ENCODE measurements at places on chromosomes 2 and 18.

DNA sequence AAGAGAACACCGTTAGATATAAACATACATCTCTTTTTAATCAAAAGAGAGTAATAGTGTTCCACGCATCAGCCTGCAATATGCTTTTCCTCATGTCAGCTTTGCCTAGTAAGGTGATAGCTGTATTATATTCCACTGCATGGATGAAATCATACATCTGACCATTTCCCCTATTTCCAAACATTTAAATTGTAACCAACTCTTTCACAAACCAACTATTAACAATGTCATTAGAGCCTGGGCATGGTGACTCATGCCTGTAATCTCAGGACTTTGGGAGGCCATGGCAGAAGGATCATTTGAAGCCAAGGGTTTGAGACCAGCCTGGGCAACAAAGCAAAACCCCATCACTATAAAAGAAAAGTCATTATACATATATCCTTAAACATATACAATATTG lies 284.8 kb downstream of the BCL11A start:
- no peak for DNase-seq

DNA sequence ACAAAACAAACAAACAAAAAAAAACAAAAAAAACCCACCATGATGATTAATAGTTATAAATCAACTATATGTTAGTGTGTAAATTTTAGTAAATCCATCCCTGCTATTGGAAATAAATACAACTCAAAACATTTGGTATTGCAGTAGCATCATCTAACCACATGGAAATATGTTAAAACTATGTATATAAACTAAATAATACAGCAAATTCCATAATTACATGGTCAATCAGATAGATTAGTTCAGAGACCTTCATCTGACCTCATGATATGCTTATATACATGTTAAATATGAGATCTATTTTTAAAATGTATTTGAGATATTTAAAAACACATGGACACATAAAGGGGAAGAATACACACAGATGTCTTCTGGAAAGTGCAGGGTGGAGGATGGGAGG lies 384.2 kb downstream of the TMX3 start:
- DNase-seq: no peak

- no peak for DNase-seq
Measured at GRCh38 chr2:218387369-218388194, 5.5 kb downstream of the SLC11A1 start.

- DNase-seq: no peak
Measured at GRCh38 chr2:185221-185620, 78.6 kb downstream of the SH3YL1 start.

GRCh38 chr2:129731907-129732629 lies 247.4 kb upstream of the RAB6C start:
- DNase-seq: no peak

GRCh38 chr2:166360906-166361305 lies 14.8 kb downstream of the SCN9A start:
- no peak for DNase-seq

DNA sequence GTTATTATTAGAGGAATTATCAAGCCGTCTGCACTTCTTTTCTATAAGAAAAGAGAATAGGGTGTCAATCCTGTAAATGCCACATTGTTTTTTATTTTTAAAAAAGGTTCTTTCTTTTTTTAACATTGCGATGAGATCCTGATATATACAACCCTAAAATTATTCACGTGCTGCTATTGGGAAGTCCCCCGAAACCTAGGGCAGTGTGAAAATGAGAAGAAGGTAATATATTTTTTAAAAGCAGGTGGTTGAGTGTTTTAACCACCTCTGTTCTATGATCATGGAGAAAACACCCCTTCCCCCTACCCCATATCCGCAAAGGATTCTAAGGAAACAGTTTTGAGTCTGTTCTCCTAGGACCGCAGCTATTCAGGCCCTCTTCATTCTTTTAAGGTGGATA lies 94.5 kb upstream of the KLHL14 start:
- no peak for DNase-seq

DNA sequence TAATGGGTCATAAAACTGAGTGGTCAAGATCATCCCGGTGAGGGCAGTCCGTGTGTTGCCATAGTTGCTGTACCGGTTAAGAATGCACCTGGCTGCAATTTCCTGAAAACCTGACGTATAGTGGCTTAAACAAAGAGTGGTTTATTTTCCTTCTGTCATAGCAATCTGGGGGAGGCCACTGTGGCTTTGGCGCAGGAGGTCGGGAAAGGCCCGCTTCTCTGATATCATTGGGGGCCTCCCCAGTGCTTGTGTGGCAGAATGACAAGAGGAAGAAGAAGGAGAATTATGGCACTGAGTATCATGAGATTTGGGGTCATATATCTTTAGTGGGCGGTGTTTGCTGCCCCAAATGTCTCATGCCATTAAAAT lies 4.4 kb downstream of the C2orf92 start:
- no peak for DNase-seq

DNA sequence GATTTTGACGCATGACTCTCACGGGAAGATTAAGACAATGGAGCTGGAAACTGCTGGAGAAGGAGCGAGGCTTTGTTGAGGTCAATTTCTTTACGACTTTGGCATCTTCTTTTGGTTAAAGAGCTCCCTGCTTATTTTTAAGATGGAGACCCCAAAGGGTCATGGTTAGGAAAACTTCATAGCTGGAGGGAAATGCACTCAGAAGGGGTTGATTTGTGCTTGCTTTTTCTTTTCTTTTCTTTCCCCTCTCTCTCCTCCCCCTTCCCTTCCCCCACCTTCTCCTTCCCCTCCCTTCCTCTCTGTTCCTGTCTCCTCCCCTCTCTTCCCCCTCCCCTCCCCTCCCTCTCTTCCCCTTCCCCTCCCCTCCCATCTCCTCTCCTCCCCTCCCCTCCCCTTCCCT lies 79.0 kb downstream of the TNP1 start:
- no peak for DNase-seq

DNA sequence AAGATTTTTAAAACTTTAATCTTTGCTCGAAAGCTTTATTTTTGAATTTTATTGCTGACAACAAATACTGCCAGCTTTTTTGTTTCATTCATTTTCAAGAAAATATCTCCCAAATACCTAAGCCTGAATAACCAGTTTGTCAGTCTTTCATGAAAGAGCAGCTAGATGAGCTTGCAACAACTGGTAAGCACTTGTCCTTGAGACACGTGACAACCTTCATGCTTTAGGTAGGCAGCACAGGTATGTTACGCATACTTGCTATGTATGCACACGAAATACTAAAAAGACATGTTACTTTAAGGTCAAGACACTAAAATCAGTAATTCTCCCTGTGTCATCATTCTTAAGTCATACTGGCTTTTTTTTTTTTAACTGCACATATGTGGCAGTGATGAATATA lies 12.3 kb downstream of the CEBPZ start:
- DNase-seq: no peak

DNA sequence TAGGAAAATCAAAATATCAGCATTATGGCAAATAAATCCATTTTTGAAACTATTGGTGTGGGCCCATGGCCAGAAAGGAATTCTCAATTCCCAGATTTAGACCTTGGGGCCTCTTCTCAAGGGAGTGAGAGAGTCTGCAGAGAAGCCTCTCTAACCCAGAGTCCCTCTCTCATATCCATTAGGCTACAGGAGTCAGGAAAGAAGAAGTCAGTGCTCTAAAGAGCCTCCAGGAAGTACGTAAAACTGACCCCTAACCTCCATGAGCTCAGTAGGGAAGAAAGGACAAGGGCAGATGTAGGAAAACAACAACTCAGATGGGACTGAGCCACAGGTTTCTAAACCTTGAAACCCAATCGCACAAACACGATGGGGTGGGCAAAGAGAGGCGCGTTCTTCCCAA lies 479.9 kb upstream of the TNP1 start:
- DNase-seq: no peak

GRCh38 chr2:189657867-189658266 lies 3.4 kb upstream of the ASNSD1 start:
- no peak for DNase-seq

DNA sequence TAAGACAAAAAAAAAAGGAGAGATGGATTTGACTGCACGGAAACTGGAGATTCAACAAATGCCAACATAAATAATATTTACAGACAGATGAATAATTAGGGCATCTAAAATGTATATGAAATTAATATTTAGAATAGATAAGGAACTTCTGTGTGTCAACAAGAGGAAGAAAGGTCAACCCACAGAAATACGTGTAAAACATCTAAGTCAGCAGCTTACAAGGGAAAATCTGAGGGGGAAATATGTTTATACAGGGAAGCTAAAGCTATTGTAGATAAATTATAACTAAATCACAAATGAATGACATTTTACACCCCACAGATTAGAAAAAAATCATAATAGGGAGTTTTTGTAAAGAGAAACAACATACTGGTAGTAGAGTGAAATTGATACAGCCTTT lies 159.9 kb downstream of the PIEZO2 start:
- no peak for DNase-seq

DNA sequence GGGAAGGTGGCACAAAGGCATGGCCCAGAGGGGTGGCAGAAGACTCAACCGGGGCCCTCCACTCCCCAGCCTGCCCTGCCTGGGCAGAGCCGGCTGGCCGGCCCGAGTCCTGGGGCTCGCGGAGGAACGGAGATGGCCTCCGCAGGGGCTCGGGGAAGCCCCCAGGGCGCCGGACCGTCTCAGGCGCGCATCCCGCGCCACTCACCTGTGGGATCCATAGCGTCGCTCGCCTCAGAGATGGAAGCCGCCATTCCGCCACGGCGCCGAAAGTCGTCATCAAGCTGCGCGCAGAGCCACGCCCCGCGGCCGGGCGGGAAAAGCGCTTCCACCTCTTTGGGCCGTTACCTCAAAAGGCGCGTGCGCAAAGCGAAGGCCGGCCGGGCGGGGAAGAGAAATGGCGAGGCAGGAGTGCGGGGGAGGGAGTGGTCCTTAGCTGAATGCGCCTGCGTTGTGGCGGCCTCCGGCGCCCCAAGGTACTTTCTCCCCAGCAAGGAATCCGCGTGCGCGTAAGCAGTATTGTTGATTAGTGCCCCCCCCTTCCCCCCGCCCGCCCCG lies at the start of gene SMPD4:
Gene SMPD4 (minus strand): TSS at position 278 of the 555 bp plus-strand sequence. CDS start 5,010 bp downstream, outside the sequence.
- DNase-seq: peak; percentile 88

- peak; percentile 85 for DNase-seq
Measured at GRCh38 chr18:10525697-10526560, at the start of gene NAPG. Gene NAPG (plus strand): TSS chr18:10526027. CDS start chr18:10526103, 76 bp downstream.

- no peak for DNase-seq
Measured at GRCh38 chr2:236986524-236987330, 99.0 kb upstream of the COPS8 start.

DNA sequence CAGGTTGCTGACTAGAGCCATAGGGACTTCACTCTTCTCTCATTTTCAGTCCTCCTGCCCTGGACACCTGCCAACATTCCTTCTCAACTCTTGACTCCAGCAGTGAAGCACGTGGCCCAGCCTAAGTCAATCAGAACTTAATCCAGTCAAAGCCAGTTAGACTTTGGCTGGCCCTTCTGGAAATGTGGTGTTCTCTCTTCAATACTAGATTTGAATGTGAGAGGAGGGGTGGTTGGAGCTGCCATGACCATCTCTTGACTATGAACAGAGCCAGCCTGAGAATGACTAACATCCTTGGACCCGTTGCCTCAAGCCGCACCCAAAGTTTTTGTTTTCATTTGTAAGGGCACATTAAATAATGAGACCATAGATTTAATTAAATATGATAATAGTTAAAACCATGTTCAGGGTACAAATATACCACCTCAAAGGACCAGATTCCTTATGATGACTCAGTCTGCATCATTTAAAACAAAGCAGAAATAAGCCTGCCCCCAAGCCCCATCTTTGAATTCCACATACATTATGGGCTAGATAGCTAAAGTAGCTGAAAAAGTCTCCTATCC lies 49.7 kb upstream of the RASGRP3 start:
- peak; percentile 83 for DNase-seq

GRCh38 chr2:42949125-42949524 lies 156.7 kb upstream of the HAAO start:
- DNase-seq: no peak

DNA sequence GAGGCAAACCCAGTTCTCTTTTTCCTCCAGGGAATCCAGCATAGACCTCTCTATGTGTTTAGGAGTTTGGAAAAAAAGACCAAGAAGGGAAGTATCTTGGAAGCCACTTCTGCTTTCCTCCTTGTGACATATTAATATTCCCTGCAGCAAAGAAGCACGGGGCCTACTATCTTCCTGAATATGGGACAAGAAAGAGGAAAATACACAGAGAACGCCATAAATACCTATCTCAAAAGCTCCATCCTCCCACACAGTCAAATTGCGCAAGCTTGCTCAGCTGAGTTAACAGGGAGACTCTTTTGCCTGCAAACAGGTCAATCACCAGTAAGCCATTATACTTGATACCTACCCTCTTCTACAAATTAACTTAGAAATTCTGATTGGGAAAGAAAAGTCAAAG lies 16.7 kb upstream of the RAPH1 start:
- DNase-seq: no peak

- DNase-seq: no peak
Measured at GRCh38 chr2:142585785-142586184, 291.7 kb upstream of the KYNU start.

DNA sequence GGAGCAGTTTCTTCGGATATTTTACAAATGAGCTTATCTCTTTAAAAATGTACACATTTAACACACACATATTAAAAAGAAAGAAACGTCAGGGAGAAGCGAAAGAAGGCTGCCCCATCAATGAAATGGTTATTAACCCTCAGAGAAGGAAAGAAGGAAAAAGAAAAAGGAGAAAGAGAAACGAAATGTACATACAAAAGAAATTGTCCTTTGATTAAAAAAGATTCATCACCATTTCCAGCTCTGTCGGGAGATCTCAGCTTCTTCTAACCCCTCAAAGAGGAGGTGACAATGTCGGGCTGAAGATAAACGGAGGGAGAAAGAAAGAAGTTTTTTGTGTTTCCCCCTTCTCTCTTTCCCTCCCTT lies 1.5 kb downstream of the IKZF2 start:
- DNase-seq: no peak

DNA sequence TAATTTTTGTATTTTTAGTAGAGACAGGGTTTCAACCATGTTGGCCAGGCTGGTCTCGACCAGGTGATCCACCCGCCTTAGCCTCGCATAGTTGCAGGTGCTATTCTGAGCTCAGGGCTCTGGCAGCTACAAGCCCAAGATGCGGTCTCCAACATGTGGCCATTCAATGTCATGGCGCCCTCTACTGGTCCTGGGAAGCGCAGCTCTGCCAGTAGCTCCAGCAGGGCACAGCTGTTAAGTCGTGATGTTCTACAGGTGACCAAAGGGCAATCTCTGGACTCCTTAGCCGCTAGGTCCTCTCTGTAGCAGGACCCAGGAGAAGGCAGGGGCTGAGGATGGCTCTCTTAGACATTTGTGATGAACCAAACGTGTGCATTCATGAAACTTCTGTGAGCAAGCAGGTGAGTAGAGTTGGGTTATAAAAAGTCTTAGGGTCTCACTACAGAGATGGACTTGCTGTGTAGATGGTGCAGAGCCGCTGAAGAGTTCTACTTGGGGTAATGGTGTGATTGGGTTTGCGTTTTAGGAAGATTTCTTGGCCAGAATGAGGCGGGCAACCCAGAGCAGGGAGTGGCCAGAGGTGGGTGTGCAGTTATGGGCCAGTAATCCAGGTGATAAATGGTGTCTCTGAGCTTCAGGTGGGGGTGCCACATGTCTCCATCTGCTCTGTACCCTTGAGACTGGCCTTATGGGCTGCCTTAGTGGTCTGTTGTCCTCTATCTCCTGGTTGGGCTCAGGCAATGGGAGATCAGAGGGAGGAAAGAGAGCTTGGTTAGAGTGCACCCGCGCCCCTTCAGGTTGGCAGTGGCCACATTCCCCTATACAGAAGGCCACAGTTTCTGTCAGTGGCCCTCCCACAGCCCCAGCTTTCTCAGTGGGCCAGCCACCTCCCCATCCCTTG lies 31.0 kb downstream of the IL37 start:
- DNase-seq: peak; percentile 43

- no peak for DNase-seq
Measured at GRCh38 chr2:135198481-135198880, 146.4 kb downstream of the RAB3GAP1 start.

GRCh38 chr2:190996947-190997346 lies 17.0 kb downstream of the STAT1 start:
- DNase-seq: no peak

Data from fibroblast of the conjunctiva (primary cell).